SW 1271 (cell line): ENCODE measurements at places on chromosomes 5 and 9.

- DNase-seq, result no peak
Measured at GRCh38 chr5:80507663-80508062, 19.8 kb downstream of the FAM151B start.

GRCh38 chr9:77562019-77562748 is 85.9 kb downstream of the GNA14 start:
- no peak for DNase-seq

DNA sequence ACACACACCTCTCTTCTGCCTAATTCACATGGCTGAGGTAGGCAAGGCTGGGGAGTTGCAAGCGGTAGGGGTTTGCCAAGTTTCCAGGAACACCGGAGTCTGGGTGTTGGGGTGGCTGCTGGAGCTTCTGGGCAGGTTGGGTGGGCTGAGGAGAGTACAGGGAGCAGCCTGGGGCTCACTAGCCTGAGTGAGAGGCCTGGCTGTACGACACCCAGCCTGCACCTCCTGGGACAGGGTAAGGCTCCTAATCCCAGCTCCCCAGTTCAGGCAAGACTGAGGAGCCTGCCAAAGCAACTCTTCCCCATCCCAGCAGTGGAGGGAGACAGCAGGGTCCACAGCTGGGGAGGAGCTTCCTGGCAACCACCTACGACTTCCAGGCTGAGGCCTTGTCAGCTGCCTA is 8.0 kb downstream of the SPAAR start:
- DNase-seq, result no peak

GRCh38 chr5:165630261-165630778 is 2124.9 kb downstream of the MAT2B start:
- peak; percentile 67 for DNase-seq

- no peak for DNase-seq
Measured at GRCh38 chr5:157300564-157300963, 34.6 kb downstream of the CYFIP2 start.

- DNase-seq, result no peak
Measured at GRCh38 chr5:176565760-176566288, 16.7 kb downstream of the CDHR2 start.

GRCh38 chr5:2867373-2867933 is 116.0 kb upstream of the IRX2 start:
- DNase-seq, result no peak

- no peak for DNase-seq
Measured at GRCh38 chr5:1193591-1193985, 7.8 kb upstream of the SLC6A19 start.

DNA sequence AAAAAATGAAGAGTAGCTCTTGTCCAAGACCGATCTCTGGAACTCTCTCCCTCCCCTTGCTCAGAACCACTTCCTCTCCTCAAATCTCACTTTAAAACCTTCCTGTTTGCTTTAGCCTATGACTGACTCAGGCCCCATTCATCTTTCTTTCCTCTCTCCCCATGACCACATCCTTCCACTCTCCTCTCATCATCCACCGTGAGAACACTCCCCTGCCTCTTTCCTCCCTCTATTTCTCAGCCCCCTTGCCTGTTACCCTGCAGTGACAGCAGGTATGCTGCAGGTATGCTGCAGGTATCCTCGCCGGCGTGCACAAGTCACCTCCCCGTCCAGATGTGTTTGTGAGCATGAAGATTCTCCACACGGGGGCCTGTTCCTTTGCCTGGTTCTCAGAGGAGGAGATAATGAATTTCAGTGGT is 505.3 kb downstream of the CCDC171 start:
- DNase-seq, result peak; percentile 38

DNA sequence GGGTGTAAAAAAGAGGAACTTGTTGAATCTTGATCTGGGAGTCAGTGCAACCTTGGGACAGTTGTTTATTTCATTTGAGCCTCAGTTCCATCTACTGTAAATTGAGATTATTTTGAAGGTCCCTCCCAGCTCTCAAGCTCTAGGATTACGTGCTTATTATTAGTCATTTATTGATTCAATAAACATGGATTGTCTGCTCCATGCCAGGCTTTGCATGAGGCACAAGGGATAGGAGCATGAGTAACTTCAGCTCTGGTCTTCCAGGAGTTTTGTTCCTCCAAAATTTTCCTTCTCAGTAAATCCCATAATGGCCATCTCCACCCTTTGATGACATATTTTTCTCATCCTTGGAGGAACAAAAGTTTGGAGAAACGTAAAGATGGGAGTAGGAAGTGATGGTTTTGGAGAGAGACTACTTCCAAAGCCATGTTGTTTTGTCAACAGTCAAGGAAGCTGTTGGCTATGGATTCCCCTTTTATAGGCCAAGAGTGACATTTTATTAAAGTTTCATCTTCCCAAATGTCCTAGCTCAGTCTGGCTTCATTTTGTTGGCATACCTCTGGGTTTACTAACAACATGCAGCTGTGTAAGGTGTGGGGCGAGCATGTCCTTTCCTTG is 244.6 kb downstream of the DMRT2 start:
- DNase-seq, result no peak

GRCh38 chr9:35745569-35745968 is 3.5 kb downstream of the GBA2 start:
- DNase-seq, result no peak

GRCh38 chr5:14501353-14502293 is 80.0 kb upstream of the OTULINL start:
- no peak for DNase-seq

DNA sequence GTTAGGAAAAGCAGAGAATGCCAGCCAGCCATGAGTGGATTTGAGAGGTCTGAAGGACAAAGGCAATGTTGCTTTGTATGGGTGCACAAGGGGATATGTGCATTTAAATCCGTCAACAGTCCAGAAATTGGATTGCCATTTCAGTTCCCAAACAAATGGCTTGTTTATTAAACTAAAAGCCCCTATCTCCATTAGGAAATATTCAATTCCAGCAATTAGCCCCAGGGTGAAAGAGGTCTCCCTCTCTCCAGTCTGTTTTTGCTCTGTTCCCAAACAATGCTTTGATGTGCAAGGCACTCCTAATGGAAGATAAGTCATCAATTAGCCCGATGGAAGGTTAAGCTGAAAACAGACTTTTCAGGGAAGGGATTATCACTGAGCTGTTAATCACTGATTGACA is 101.3 kb downstream of the C9orf152 start:
- DNase-seq, result no peak

GRCh38 chr9:116576386-116576785 is 110.7 kb upstream of the TRIM32 start:
- DNase-seq, result no peak

- DNase-seq, result no peak
Measured at GRCh38 chr9:83238871-83239640, 176.1 kb upstream of the RASEF start.

DNA sequence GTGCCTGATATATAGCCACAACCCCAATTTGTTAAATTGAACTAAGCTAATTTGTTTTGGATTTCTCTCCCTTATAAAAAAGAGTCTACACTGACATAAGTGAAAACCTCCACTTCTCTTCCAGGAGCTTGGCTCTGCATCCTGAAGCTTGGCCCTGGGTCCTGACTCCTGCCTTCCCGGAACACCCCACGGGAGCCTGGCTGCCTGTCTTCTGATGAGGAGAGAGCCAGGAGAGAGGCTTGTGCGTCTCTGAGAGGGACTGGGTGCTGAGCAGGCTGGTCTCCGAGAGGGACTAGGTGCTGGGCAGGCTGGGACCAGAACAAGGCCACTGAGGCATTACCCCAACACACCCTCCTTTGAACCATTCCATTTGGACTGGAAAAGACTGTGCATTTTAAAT is 6.5 kb upstream of the PTGES start:
- DNase-seq, result no peak
